ENCODE measurements at places on chromosomes 4 and X.
A peak's percentile ranks its signal among the peaks of the same experiment; 100 is the strongest.

DNA sequence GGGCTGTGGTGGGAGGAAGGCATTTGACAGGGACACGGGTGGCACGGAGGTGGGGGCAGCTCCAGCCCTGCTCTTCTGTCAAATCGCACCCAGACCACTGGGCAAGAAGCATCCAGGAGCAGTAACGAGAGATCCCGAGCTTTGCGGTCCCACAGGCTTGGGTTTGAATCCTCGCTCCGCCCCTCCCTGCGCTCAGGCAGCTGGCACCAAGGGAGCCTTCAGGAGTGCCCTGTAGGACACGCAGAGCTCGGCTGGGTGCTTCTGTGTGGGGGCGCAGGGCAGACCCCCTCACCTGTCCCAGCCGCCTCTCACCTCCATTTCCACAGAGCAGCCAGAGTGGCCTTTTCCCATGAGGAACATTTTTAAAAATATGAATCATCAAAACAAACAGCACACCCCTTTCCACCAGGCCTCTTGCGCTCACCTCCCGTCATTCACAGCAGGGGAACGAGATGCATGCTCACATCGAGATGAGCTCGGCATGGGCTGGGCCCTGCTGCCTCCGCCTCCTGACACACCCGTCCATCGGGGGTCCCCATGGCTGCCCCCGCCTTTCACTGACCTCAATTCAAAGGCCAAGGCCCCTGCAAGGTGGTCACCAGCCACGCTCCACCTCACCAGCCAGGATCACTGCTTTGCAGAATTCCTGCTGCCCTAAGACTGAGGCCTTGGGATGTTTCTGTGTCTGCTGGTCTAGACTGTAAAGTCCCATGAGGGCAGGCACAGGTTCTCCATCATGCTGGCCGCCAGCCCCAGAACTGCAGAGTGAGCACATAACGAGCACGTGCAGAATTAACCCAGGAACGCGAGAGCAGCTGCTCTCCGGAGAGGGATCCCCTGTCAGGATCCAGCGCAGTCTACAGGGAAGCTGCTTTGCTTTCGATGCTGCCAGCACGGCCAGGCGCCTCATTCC lies 52.7 kb downstream of the ACOX3 start:
- H3K27me3 ChIP-seq: no peaks in the 10 kb centered on the region
- DNase-seq: no peak
- peaks cover 2% of the 10 kb centered on the region for H3K4me1 ChIP-seq
- peaks cover 19% of the 10 kb centered on the region for H3K36me3 ChIP-seq

- no peak for DNase-seq
- no peaks in the 10 kb centered on the region for H3K4me1 ChIP-seq
- H3K27me3 ChIP-seq: peaks cover 11% of the 10 kb centered on the region
- H3K36me3 ChIP-seq: no peaks in the 10 kb centered on the region
Measured at GRCh38 chrX:137565921-137566745, at the start of gene ZIC3. TSS of gene ZIC3 (plus strand) at chrX:137566127. CDS start at chrX:137566692, 565 bp downstream.

DNA sequence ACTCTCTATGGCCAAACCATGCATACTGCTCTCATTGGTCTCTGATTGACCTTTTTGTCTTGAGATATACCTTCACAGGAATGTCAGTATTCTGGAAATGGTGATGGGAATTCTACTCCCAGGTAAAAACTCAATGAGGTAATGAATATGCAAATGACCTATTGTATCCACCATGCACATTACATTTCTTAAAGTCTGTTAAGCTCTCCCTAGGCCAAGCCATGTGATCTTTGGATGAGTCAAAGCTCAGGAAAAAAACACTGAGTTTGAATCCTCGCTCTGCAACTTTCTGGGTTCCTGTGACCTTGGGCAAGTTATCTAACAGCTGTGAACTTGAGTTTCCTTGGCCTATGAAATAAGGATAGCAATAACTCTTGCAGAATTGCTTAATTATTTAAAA lies 175.4 kb downstream of the PPP1R2C start:
- H3K4me1 ChIP-seq: no peaks in the 10 kb centered on the region
- H3K4me3 ChIP-seq: no peak overlapping the region
- H3K36me3 ChIP-seq: no peaks in the 10 kb centered on the region

GRCh38 chr4:38213083-38213805 lies 253.0 kb downstream of the PTTG2 start:
- peaks cover 2% of the 10 kb centered on the region for H3K4me1 ChIP-seq
- no peak for DNase-seq
- no peak overlapping the region for H3K27ac ChIP-seq
- no peaks in the 10 kb centered on the region for H3K36me3 ChIP-seq

GRCh38 chr4:60884587-60884986 lies 315.5 kb upstream of the ADGRL3 start:
- H3K27ac ChIP-seq: no peak overlapping the region
- no peak for DNase-seq
- no peaks in the 10 kb centered on the region for H3K4me1 ChIP-seq
- H3K4me3 ChIP-seq: no peak overlapping the region
- H3K36me3 ChIP-seq: no peaks in the 10 kb centered on the region

DNA sequence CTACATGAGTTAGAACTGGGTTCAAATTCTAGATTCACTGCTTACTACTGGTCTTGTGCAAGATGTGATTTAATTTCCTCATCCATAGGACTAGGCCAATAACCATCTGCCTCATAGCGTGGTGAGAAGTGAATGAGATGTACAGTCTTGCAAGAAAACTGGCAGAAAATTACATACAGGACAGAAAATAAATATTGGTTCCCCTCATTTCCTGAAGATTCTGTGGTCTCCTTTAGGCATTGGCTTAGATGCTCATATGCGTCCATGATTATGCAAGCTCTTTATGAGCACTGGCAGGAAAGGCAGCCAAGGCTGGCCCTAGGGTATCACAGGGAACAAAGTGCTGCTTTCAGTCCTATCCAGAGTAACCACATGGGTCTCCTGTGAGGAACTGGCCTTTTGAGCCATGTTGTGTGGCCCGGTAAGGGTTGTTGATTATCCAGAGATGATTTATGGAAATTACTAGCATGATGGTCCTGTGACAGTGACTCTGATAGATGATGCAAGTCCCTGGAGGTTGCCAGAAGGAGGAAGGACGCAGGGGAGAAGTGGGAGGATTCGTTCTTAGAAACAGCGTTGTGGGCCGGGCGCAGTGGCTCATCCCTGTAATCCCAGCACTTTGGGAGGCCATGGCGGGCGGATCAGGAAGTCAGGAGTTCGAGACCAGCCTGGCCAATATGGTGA lies 9.9 kb upstream of the MOB1B start:
- H3K36me3 ChIP-seq: no peaks in the 10 kb centered on the region
- no peaks in the 10 kb centered on the region for H3K27me3 ChIP-seq
- no peak overlapping the region for H3K4me3 ChIP-seq
- H3K27ac ChIP-seq: no peak overlapping the region
- peaks cover 6% of the 10 kb centered on the region for H3K4me1 ChIP-seq

- no peak for DNase-seq
- no peak overlapping the region for H3K4me3 ChIP-seq
- no peaks in the 10 kb centered on the region for H3K36me3 ChIP-seq
Measured at GRCh38 chr4:174549721-174550120, 27.4 kb upstream of the HPGD start.

DNA sequence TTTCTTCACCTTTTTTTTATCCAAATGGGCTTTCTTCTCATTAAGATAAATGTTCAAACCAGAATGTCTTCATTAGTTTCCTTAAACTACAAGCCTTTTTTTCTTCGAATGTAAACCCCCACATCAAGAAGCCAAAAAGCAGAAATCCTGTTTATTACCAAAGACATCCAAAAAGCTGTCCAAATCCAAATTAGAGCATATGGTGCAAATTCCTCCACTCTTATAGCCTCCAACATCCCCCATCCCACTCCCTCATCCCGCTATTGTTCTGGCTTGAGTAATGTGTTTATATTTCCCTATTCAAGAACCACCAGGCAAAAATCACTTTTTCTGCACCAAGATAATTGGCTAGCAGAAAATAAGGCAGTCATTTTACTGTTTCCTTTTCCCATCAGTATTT lies 315.1 kb upstream of the ADGRL3 start:
- H3K27ac ChIP-seq: no peak overlapping the region
- no peaks in the 10 kb centered on the region for H3K27me3 ChIP-seq
- no peak overlapping the region for H3K4me3 ChIP-seq
- no peaks in the 10 kb centered on the region for H3K4me1 ChIP-seq
- DNase-seq: no peak

GRCh38 chr4:147518846-147519767 lies 38.2 kb downstream of the EDNRA start:
- peaks cover 1% of the 10 kb centered on the region for H3K27me3 ChIP-seq
- no peak overlapping the region for H3K27ac ChIP-seq
- no peak for DNase-seq
- H3K4me3 ChIP-seq: no peak overlapping the region
- no peaks in the 10 kb centered on the region for H3K4me1 ChIP-seq

- peaks cover 27% of the 10 kb centered on the region for H3K4me1 ChIP-seq
- no peak for DNase-seq
- H3K27me3 ChIP-seq: no peaks in the 10 kb centered on the region
- H3K4me3 ChIP-seq: peak within 1 kb of the TSS; percentile 95
Measured at GRCh38 chrX:49171752-49172279, at the start of gene PLP2. TSS of gene PLP2 (plus strand) at chrX:49171898. CDS start at chrX:49172001, 103 bp downstream.

- no peak for DNase-seq
- H3K4me1 ChIP-seq: peaks cover 46% of the 10 kb centered on the region
- no peak overlapping the region for H3K4me3 ChIP-seq
- peaks cover 2% of the 10 kb centered on the region for H3K36me3 ChIP-seq
Measured at GRCh38 chr4:48193096-48193836, 59.2 kb upstream of the TXK start.

GRCh38 chr4:105894660-105895582 lies at the start of gene NPNT:
TSS of gene NPNT (plus strand) at chr4:105895471. CDS start at chr4:105895653, 182 bp downstream.
- peaks cover 2% of the 10 kb centered on the region for H3K4me1 ChIP-seq
- H3K4me3 ChIP-seq: peak within 1 kb of the TSS; percentile 21
- H3K36me3 ChIP-seq: no peaks in the 10 kb centered on the region

DNA sequence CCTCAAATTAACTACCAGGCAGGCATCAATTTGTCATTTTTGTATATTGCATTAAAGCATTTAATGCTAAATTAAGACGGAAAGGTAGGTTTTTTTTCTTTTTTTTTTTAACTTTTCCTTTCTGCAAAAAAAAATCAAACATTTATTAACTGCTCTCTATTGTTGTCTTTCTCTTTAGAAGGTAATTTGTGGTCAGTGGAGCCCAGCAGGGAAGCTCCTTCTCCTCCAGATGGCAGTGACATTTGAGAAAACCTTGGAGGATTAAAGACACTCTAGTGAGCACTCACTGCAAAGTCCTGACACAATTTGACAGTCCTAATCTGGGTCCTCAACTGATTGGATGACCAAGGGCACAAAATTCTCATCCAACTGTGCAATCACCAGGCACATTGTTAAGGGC lies 102.4 kb downstream of the SLIT2 start:
- H3K27ac ChIP-seq: no peak overlapping the region
- H3K36me3 ChIP-seq: no peaks in the 10 kb centered on the region
- H3K4me3 ChIP-seq: no peak overlapping the region
- no peak for DNase-seq
- no peaks in the 10 kb centered on the region for H3K4me1 ChIP-seq

- peaks cover 8% of the 10 kb centered on the region for H3K4me1 ChIP-seq
- no peak overlapping the region for H3K4me3 ChIP-seq
- DNase-seq: no peak
- H3K27me3 ChIP-seq: no peaks in the 10 kb centered on the region
Measured at GRCh38 chr4:159227984-159228383, 125.1 kb downstream of the RAPGEF2 start.

DNA sequence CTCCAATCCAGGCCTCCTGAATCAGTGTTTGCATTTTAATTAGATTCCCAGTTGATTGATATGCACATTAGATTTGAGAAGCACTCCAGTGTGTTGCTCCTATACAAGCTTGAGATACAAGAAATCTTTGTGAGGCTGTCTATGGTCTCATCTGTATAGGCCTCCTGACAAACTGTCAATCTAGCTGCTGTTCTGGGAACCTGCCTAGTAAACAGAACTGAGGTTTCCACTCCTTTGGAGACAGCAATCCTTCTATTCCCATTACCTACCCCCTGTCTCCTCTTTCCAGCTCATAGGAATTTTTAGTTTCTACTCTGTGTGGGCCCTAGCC lies 306.1 kb upstream of the EMCN start:
- no peak overlapping the region for H3K27ac ChIP-seq
- no peaks in the 10 kb centered on the region for H3K4me1 ChIP-seq
- no peak overlapping the region for H3K4me3 ChIP-seq
- H3K27me3 ChIP-seq: peaks cover 5% of the 10 kb centered on the region

- no peaks in the 10 kb centered on the region for H3K36me3 ChIP-seq
- DNase-seq: no peak
- peaks cover 2% of the 10 kb centered on the region for H3K27me3 ChIP-seq
- no peak overlapping the region for H3K4me3 ChIP-seq
Measured at GRCh38 chr4:20456407-20456806, 204.7 kb downstream of the SLIT2 start.

DNA sequence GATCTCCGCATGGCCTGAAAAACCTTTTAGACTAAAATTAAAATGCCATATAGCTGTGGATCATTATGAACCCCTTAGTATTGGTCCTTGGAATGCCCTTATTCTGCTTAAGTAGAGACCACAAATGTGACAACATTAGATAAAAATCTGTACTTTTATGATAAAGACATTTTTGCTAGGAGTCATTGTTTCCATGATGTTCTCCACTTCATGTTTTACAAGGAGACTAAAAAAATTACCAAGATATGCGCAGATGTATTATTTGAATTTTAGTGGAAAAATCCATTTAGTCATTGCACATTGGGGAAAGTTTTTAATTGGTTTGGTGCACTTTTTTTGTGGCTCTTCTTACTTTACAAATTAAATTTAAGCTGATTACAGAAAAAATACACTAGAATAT lies 85.1 kb upstream of the HPRT1 start:
- DNase-seq: no peak
- peaks cover 9% of the 10 kb centered on the region for H3K4me1 ChIP-seq
- H3K4me3 ChIP-seq: peak overlapping the region; percentile 95
- no peaks in the 10 kb centered on the region for H3K27me3 ChIP-seq
- peak overlapping the region; percentile 94 for H3K27ac ChIP-seq

GRCh38 chr4:182925298-182925757 lies 8.1 kb upstream of the DCTD start:
- no peaks in the 10 kb centered on the region for H3K4me1 ChIP-seq
- H3K4me3 ChIP-seq: no peak overlapping the region
- H3K27me3 ChIP-seq: peaks cover 2% of the 10 kb centered on the region

GRCh38 chrX:115690511-115691216 lies 129.7 kb downstream of the PLS3 start:
- no peaks in the 10 kb centered on the region for H3K36me3 ChIP-seq
- H3K27ac ChIP-seq: no peak overlapping the region
- peak; percentile 1 for DNase-seq
- H3K27me3 ChIP-seq: no peaks in the 10 kb centered on the region
- no peak overlapping the region for H3K4me3 ChIP-seq

DNA sequence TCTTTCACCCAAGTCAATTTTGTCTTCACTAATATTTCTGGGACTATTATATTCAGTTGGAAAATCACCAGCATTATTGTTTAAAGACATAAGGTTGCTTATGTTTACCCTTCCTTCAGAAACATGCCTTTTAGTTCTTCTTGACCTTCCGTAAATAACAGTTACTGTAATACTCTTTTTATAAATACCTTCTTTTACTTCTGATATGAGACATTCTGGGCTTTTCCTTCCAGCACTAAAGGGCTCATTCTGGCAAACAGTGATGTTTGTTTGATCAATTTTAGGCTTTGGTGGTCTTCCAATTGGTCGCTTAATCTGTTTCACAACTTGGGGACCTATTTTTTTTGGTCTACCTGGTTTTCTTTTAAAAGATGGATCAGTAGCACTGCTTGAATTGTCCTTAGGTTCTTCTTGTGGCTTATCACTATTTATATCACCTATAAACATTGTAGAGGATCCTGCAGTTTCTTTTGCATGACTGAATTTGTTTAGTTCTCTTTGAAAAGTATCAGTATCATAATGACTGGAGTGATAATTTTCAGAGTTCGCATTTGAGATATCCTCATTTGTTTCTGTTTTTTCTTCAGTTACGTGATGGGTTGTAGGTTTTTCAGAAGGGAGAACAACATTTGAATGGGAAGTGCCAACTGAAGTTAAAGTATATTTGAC lies 64.8 kb downstream of the NCAPG start:
- DNase-seq: no peak
- H3K4me3 ChIP-seq: no peak overlapping the region
- no peaks in the 10 kb centered on the region for H3K4me1 ChIP-seq
- peaks cover 5% of the 10 kb centered on the region for H3K36me3 ChIP-seq
- no peak overlapping the region for H3K27ac ChIP-seq
- H3K27me3 ChIP-seq: no peaks in the 10 kb centered on the region

All from memory B cell (primary cell).